Panc1 (cell line): ENCODE measurements at places on chromosomes 3 and 15.

- no peak for DNase-seq
Observed at GRCh38 chr15:62085740-62086139, 19.0 kb downstream of the C2CD4A start.

DNA sequence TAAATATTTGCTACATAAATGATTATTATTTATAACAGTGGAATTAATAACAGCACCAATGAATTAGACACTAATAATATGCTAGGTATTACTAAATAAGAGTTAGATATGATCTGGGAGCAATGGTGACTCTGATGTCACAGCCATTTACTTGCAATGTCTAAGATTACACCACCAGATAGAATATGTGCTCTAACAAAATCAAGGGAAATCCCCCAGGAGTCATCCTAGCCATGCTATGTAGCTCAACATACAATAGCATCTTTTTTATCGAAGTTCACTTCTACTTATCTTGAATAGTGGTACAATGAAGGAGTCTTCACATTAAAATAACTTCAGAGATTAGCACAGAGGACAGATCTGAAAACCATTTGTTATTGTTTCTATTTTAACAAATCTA is 154.0 kb downstream of the FMN1 start:
- DNase-seq, result no peak

DNA sequence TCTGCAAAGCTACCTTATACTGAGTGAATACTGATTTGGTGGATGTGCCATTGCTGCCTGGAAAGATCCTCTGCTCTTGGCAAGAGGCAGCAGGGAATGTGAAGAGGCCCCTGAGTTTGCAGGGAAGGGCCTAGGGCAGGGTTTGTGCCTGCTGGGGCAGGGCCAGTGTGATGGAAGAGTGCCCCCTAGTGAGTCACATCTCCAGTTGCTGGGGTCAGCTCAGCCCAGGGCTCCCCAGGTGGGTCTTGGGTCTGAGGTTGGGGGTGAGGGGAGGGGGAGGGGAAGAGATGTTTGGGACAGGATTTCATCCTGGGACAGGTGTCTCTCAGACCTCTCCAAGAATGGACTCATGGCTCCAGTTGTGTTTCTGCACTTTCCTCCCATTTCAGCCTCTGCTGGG is 4.1 kb upstream of the AMOTL2 start:
- no peak for DNase-seq

DNA sequence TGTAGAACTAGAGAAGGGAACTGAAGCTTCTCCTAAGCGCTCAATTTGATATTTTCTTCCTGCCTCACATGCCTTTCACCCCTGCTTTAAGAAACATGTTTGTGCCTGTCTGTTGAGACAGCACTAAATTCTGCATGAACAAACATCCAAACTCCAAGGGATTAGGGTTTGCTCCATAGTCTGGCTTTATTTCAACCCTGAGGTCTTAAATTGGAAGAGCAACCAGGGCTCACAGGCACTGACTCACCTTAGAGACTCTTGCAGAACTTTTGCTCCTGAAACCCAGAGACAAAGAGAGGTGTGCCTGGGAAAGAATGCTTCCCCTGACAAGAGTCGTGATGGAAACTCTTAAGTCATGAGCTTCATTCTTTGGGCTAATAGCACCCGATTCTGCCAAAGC is 393.9 kb upstream of the MCTP2 start:
- no peak for DNase-seq

DNA sequence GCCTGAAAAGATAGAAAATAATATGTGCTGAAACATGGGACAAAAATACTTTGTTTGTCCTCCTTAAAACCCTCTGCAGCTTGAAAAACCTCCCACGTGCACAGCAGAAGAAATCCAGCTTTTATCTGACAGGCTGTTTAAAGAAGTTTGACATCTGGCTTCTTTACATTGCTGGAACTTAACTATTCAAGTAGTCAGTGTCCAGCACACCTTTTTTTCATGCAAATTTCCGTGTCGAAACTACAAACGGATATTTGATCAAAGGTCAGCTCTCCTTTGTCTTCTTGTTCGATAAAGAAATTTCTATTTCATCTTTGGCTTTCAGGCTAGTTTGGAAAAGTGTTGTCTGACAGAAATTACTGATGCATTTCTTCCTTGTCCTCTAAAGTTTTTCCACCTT is 66.8 kb upstream of the KBTBD8 start:
- DNase-seq, result no peak

DNA sequence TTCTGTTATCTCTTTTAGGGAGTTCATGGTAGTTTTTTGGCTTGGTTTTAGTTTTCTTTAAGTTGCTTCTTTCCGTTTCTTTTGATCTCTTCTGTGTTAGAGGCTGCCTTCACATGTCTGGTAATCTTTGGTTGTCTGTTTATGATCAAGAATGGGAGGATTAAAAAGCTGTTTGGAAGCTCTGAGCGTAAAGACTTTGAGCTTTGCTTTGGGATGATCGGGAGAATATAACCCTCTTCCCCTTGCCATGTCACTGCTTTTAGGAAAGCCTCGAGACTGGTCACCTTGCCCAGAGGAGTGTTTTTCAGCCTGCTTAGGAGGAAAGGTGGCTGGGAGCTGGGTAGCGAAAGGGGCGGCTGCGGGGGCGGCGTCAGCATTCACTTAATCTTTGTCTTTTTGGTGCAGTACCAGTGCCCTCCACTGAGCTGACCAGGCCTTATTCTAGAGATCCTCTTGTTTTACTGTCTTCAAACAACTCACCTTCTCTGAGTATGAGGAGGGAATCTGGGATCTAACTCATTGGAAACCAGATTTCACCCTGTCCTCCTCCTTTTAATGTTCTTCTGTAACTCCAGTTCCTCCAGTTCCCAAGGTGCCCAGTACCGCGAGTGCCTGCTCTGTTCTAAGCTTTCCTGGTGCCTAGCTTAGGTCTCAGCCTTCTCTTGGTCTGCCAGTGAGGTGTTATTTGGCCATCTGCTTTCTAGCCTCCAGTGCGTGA is 15.5 kb downstream of the TATDN2 start:
- DNase-seq, result no peak

DNA sequence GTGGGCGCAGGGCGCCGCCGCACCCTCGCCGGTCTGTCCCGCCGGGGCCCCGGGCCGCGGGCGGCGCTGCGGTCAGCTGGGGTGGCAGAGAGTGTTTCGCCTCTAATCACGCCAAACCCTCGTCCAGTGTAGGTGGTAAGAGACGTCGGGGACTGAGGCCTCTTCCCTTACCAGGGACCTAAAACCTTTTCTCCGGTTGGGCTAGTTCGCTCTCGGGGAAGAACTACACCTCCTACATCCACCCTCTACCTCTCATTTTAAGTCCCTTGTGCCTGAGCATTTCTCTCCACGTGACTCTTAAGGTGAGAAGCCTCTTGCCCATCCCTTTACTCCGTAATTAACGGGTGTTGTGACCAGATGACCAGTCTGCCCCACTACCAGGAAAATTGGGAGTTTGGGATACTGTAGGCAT is 520 bp downstream of the TMEM42 start:
- no peak for DNase-seq

GRCh38 chr3:157107644-157108133 is 52.3 kb downstream of the CCNL1 start:
- DNase-seq, result no peak

DNA sequence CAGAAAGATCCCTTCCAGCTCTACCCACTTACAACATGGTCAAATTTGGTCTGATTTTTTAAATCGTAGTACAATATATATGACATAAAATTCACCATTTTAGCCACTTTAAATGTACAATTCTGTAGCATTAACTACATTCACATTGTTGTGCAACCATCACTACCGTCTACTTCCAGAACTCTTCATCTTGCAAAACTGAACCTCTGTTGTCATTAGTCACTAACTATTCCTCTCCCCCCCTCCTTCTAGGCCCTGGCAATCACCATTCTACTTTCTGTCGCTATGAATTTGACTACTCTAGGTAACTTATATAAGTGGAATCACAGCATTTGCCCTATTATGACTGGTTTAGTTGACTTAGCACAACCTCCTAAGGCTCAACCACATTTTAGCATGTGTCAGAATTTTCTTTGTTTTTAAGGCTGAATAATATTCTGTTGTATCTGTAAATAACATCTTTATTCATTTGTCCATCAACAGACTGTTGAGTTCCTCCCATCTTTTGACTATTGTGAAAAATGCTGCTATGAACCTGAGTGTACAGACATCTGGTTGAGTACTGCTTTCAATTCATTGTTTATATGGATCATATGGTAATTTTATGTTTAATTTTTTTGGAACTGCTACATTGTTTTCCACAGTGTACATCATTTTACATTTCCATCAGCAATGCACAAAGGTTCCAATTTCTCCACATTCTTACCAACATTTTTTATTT is 35.5 kb upstream of the CCR2 start:
- DNase-seq, result no peak

DNA sequence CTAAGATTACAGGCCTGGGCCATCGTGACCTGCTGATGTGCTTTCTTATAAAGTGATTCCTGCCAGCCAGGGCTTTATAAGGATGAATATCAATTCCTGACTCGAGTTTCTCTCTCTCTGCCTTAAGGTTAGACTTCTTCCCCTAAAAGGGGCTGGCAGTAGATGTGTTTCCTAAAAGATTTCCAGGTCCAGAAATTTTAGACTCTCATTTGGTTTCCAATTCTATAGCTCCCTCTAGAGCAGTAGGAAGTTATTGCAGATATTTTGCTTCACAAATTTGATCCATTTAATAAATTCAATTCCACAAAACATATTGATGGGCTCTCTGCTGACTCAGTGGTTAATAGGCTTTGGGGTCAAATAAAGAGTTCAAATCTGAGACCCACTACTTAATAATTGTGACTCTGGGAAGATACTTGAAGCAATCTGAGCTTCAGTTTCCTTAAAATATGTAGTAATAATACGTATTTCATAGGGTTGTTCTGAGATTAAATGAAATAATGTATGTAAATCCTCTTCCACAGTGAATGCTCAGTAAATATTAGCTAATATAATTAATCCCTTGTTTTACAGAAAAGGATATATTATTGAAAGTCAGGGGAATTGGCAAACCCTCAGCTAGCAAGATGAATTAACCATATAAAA is 2.1 kb downstream of the TRIM69 start:
- DNase-seq, result no peak

DNA sequence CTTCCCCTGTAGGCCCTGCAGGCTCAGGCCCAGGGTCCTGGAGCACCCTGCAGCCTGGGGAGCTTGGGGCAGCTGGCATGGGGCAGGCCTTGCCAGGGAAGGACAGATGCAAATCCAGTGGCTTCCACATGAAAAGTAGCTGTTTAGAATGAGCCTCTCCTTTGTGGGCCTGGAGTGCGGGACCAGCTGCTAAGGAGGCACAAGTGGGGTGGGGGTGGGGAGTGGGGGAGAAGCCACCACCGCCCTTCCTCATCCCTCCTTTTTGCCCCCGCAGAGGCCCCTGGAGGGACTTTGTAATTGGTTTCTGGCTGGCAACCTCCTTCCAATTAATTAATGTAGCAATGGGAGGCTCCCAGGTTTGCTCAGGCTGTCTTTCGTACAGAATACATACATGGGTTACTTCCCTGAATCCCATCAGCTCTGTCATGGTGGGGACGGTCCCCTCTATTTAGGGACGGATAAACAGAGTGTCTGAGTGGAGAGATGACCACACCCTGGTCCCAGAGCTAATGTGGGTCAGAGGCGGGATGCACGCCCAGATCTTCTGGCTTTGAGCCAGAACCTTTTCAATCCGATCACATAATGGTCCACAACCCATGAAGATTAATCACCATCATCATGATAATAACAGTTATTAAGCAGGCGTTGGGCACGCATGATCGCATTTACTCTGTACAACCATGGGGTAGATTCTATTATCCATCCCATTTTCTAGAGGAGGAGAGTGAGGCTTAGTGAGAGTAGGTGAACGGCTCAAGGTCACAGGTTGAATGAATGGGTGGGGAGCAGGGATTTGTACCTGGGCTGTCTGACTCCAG is 6.2 kb downstream of the CORO2B start:
- DNase-seq, result no peak

GRCh38 chr3:161208931-161209330 is 12.2 kb upstream of the NMD3 start:
- DNase-seq, result no peak

DNA sequence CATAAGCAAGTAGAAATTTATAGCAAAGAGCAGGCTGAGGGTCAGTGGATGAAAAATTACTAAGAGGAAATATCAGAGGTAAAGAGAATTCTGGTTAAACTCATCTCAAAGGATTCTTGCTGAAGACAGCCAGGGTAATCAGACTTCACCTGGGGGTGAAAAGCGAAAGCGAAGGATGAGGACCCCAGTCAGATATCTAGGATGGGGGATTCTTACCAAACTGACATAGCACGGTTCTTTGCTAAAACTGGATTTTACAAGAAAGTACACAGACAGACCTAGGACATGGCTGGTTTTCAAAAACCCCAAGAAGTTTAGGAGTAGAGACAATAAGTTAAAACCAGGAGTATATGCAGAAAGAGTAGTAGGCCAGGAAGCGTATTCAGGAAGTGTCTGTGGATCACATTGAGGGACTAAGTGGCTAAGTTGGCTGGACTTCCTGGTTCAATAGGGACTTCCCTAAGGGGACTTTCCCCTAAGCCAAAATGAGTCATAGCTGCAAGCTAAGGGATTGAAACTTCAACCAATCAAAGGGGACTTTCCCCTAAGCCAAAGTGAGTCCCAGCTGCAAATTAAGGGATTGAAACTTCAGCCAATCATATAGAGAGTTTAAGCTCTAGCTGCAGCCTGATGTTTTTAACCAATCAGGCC is 2.4 kb upstream of the CFAP91 start:
- no peak for DNase-seq

DNA sequence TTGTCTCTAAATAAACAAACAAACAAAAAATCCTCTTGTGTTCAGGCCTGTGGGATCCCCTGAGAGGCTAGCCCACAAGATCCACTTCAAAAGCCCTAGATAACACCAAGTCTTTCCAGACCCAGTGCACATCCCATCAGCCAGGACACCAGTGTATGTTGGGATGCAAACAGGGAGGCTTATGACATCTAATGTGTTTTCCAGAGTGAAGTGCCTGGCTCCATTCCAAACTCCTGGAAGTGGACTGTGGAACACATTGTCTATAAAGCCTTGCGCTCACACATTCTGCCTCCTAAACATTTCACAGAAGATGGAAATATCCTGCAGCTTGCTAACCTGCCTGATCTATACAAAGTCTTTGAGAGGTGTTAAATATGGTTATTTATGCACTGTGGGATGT is 57.0 kb downstream of the MLH1 start:
- DNase-seq, result no peak

GRCh38 chr15:62545467-62546227 is 380.6 kb upstream of the C2CD4B start:
- DNase-seq, result no peak

DNA sequence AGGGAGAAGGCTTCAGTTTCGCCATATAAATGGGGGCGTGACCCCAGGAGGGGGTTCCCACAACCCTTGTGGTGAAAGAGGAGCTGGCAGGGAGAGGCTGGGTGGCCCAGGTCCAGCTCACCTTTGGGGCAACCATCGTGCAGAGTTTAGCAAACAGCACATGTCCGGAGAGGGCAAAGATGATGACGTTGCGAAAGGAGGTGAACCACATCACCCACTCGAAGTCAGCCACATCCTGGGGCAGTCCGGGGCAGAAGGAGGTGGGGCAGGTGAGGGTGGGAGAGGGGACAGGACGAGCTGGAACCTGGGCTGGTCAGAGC is 3.7 kb downstream of the HHATL start:
- no peak for DNase-seq
